ENCODE measurements at places on chromosomes 3 and 15.
A peak's percentile ranks its signal among the peaks of the same experiment; 100 is the strongest.

DNA sequence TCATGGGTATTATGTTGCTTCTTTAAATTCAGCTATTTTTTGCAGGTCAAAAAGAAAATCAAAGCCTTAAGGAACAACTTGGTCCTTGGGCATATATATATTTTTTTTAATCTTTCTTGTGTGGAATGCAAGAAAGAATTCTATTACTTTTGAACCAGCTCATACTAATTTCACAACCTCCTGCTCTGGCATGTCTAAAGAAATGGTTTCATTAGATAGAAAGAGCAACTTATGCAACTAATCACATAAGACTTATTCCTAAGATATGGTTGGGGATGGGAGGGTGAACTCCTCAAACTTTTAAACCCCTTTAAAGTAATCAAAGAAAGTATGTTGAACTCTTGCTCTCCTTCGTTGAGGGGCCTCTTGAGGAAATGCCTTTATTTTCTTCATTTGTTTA is 114.9 kb downstream of the GMNC start:
- DNase-seq: no peak

DNA sequence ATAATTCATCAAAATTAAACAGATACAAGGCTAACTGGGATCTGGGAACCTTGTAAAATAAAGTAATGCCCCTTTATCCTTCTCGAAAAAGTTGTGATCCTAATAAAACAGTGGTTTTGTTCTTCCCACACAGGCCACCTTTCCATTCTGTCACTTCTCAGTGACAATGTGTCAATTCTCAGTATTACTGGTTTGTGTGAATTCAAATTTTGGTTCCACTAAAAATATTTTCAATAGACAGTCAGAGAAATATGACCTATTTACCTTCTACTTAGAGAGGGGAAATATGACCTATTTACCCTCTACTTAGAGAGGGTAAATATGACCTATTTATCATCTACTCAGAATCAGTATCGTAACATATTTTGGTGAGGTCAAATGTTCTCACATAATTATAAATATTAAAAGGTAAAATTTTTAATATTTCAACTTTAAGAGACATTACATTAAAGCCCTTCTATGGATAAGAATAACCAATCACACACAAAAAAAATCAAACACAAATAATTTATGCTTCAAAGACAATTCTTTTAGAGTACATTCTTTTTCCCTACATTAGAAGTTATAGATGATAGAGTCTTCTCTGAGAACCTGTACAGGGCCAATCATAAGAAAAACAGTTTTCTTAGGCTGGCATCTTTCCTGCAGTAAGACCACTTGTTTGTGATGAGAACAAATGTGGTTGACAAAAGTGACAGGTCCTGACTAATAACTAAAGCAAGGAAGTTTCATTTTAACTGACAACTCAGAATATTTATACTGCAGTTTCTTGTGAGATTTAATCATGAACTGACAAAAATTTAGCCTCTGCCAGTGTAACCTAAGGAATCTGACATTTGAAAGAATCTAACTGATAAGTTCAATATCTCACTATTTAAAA is 323.3 kb downstream of the DIPK2A start:
- no peak for DNase-seq

GRCh38 chr15:70018646-70019600 is 78.8 kb downstream of the TLE3 start:
- DNase-seq: no peak

GRCh38 chr15:38796589-38796988 is 232.0 kb upstream of the RASGRP1 start:
- DNase-seq: no peak

DNA sequence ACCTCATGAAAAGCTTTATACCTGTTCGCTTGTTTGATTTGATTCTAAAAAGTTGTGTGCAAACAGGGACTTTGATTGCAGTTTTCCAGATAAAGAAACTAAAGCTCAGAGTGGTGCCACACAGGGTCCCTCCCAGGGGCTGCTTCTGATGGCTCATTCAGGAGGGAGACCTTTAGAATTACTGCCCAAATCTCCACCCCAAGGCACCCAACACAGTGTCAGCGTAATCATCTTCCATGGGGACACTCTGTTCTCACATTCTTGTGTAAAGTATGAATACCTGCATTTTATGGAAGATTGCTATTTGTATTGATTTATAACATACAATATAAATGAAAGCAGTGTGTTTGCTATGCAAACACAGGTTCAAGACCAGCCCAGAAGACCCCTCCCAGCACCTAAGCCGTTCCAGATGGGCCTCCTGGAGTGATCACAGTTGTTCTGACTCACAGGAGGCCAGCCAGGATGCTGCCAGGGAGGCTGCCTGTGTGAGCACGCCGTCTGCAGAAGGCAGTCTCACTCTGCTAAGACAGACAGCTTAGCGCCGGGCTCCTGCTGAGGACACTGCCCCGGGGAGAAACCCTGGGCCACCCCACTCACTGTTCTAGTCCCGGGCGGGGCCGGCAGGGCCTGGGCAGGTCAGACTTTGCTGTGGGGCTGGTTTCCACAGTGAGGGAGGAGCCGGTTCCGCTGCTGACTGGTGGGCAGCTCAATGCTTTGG is 185.6 kb downstream of the FAM43A start:
- no peak for DNase-seq

DNA sequence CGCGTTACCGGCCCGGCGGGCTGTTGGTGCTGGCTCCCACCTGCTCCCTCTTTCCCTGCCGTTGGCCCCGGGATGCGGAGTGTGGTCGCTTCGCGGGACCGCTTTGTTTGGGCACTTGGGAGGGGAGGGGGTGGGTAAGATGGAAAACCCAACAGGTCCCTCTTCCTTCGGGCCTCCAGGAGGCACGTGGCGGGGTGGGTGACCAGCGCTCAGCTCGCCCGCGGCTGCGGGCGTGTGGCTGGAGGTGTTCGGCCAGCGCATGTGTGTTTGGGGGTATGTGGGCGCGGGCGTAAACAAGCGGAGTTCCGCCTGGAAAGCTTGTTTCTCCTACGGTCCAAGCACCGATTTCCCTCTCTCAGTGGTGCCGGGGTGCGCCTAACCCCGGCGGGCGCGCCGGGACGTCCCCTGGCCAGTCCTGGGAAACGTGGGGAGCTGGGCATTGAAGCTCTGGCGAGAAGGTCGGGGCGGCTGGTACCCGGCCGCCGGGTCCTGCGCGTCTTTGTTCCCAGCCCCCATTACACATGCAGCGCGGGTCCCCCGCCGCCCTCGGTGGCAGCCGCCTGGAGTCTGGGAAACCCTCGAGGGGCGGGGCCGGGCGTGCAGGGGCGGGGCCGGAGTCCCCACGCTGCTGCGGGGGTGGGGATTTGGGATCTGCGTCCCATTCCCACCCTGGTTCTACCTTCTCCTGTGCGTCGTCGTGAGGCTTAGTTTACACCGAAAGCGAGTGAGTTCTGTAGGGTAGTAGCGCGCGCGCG is 1.4 kb downstream of the ACVR2B start:
- DNase-seq: peak; percentile 27

DNA sequence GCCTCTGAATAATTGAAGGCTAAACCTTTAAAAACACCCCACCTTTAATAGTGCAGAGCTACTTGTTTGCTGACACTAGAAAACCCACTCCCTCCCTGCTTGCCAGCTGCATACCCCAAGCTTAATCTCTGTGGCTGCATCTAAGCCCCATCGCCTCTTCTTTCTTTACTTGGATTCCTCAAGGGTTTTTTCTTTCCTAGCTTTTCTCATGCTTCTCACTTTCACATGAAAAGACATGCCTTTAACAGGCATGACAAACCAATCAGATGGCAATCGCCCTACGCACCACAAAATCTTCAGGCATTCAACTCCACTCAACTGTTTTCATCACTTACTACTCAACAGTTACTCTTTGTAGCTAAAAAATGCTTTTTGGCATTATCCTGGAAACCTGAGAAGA is 77.5 kb downstream of the PLD1 start:
- no peak for DNase-seq

GRCh38 chr15:51022206-51022605 is 72.5 kb downstream of the TNFAIP8L3 start:
- no peak for DNase-seq

Measured in CD4-positive, alpha-beta T cell treated with Interleukin-6 at 100 ng/mL for 8 hours (primary cell).